ENCODE measurements at places on chromosomes 11 and 22.

- no peak for DNase-seq
Measured at GRCh38 chr11:20444535-20444934, 57.0 kb downstream of the PRMT3 start.

DNA sequence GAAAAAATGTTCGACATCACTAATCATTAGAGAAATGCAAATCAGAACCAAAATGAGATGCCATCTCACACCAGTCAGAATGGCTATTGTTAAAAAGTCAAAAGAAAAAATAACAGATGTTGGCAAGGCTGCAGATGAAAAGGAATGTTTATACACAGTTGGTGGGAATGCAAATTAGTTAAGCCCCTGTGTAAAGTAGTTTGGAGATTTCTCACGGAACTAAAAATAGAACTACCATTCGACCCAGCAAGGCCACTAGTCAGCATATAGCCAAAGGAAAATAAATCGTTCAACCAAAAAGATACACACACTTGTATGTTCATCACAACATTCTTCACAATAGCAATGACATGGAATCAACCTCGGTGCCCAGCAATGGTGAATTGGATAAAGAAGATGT lies 503.2 kb downstream of the OPCML start:
- DNase-seq = no peak

DNA sequence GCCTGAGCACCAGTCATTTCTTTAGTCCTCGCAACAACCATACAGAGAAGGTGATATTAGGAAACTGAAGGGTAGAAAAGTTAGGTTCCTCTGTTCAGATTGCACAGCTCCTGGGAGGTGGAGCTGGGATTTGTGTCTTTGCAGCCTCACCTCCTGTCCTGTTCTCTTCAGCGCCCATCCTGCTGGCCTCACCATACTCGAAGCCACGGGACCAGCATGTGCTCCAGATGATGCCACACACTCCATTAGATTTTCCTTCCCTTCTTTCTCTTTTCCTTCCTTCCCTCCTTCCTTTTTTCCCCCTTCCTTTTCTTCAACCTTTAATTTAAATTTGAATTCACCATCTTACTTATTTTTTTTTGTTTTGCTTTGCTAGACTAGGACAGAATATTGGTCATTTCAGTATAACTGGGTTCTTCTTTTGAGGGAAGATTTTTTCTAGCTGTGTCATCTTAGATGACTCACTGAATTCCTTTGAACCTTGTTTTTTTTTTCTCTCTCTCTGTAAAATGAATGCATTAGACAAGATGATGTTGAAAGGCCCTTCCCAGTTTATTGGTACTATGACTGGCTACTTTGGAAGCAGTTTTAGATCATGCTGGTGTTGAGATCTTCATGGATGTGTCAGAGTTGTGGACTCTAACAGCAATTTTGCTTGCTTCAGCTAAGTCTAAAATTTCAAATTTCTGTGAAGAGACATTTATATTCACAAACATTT lies 662.5 kb upstream of the TENM4 start:
- DNase-seq = no peak

DNA sequence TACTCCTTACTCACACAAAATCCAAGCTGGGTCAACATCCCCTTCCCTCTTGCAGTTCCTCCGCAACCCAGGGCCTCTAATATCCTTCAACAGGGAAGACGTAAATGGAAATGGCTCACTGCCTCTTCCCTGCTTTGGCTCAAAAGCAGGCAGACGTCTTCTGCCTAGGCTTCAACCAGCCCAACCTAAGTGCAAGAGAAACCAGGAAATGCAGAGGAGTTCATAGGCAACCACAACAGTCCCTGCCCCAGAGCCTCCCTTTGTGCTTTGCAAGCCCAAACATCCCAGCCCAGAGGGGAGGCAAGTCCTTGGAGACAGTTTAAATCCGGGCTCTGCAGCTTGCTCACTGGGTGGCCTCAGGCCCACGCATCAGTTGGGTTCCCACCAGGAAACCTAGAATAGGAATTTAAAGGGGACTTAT lies 33.3 kb downstream of the CD6 start:
- DNase-seq = peak; percentile 32

- DNase-seq = no peak
Measured at GRCh38 chr11:33514079-33514925, 186.3 kb downstream of the C11orf91 start.

- DNase-seq = no peak
Measured at GRCh38 chr11:8652140-8652539, 30.3 kb downstream of the TRIM66 start.

DNA sequence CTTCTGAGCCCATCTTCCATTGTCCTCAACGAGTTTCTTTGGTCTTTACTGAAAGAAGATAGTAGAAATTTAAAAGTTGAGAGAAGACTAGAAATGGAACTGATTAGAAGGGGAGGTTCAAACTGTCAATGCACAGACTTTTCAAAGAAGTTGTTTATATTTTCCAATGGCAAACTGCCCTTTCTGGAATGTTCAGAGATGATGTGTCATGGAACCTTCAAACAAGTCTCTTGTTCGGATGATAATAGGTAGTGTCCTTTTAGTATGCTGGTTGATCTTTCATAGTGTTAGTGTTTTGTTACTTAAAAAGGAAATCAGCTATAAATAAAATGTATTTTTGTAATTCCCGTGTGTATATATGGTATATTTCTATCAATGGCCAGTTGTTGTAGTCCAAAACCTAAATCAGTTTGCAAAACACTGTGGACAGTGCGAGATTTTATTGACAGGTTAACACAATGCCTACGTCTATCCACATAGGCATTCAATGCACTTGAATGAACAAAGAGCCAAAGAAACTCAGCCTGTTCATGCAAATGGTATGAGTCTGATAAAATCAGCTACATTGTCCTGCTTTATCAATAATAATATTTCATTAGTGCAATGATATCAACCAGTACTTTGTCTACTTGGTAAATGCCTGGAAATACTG lies 30.9 kb downstream of the C11orf91 start:
- no peak for DNase-seq

GRCh38 chr22:17472932-17473331 lies 90.4 kb upstream of the SLC25A18 start:
- DNase-seq = no peak

DNA sequence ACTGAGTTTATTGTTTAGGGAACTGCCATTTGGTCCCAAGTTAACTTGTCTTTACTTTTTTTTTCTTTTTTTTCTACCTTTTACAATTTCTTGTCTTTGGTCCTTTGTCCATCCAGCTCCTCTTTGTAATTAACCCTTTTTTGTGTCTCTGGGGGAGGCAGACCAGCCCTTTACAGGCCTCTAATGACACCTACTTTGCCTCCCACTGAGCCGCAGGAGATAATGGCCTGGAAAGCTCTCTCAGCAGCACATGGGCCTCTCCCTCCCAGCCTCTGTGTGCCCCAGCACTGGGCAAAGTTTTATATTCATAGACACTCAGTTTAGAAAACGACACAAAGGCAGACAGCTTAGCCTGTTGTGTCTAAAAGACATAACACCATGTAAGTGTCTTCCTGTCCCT lies 480.4 kb downstream of the SOX6 start:
- no peak for DNase-seq

- no peak for DNase-seq
Measured at GRCh38 chr11:57980201-57980600, 43.5 kb upstream of the OR9Q1 start.

GRCh38 chr11:83583757-83584366 lies 297.7 kb upstream of the CCDC90B start:
- no peak for DNase-seq

- DNase-seq = no peak
Measured at GRCh38 chr11:123272565-123272964, 77.5 kb upstream of the CLMP start.

- DNase-seq = no peak
Measured at GRCh38 chr11:110509472-110509871, 79.7 kb downstream of the FDX1 start.

- no peak for DNase-seq
Measured at GRCh38 chr22:26660961-26661578, 3.7 kb downstream of the MIAT start.

DNA sequence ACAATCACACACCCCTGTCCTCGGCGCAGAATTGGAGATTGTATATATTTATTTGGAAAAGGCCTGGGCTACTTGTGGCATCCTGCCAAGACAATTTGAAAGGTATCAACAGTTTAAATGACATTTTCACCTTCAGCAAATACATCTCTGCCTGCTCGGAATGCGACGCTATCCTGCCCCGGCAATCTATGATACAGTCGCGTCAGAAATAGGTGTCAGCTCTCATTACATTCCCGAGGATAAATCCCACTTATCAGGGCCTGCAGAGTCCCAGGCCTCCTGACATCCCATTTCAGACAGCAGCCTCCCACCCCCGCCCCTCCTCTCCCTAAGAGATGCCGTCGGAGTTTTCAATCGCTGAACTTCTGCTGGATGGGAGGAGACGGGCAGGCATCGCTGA lies 114.7 kb downstream of the BRD1 start:
- no peak for DNase-seq

All from stimulated activated CD4-positive, alpha-beta T cell treated with anti-CD3 and anti-CD28 coated beads, Interleukin-4, amount 100 ng/mL, for 1 hour (primary cell).